MCF 10A (cell line): ENCODE measurements at places on chromosomes 1 and 21. TPM values are rescaled to one million over a fixed set of nuclear protein-coding genes. Genes with fewer than 3 reads are reported as not detected.

- DNase-seq, result no peak
Measured at GRCh38 chr1:108192581-108192980, 7.6 kb downstream of the SLC25A24 start.

GRCh38 chr1:64251971-64252370 is 48.5 kb downstream of the UBE2U start:
- DNase-seq, result no peak

The CELSR2 gene
- total RNA-seq, result 6.9 and 7.2 TPM in 2 replicates

- DNase-seq, result peak; percentile 60
Measured at GRCh38 chr1:94858276-94858675, 38.1 kb downstream of the SLC44A3 start.

DNA sequence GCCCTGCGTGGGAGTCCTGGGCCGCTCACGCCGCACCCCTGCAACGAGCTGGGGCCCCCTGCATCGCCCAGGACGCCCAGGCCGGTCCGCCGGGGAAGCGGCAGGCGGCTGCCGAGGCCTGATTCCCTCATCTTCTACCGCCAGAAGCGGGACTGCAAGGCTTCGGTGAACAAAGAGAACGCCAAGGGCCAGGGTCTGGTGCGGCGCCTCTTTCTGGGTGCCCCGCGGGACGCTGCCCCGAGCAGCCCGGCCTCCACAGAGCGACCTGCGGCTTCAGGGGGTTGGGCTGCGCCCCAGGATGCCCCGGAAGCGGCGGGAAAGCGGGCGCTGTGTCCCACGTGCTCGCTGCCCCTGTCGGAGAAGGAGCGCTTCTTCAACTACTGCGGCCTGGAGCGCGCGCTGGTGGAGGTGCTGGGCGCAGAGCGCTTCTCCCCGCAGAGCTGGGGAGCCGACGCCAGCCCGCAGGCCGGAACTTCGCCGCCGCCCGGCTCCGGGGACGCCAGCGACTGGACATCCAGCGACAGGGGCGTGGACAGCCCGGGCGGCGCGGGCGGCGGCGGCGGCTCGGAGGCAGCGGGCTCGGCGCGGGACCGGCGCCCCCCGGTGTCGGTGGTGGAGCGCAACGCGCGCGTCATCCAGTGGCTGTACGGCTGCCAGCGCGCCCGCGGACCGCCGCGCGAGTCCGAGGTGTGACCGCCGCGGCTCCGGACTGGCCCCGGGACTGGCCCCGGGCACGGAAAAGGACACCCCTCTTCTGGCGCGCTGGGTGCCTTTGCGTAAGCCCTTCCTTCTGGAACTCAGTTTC is 2.7 kb downstream of the FAM110D start:
- no peak for DNase-seq

GRCh38 chr1:68473060-68473459 is 23.3 kb upstream of the RPE65 start:
- DNase-seq, result no peak

DNA sequence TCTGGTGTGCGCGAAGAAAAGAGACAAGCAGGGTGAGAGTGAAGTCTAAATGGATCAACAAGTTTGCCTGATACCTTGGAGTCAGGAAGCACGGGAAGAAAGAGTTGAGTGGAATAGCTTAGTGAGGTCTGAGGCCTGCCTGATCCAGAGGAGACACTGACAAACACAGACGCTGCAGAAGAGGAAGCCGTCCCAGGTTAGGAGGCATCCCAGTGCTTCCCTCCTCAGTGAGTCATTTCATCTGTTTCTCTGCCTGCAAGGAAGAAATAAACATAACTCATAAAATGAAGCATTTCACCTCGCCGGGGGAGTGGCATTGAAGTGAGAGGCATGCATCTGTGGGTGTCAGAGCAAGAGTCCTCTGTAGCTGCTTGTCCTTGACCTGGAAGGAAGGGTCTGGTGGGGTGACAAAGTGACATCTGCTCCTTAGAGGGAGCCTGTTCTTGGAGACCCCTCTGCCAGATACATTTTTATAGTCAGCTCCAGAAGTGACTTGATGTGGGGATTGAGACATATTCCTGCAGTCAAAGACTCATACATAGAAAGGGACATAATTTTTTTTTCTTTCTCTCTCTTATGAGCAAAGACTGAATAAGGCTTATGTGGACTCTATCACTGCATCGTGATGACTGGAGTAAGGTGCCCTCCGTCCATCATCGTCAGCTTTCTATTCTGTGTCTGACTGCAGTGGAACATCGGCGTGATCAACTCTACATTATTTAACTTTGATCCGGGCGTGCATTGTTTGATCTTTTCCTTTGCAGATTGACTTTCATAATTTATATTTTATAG is 256.7 kb downstream of the KIF26B start:
- DNase-seq, result no peak

- DNase-seq, result peak; percentile 73
Measured at GRCh38 chr1:225767634-225768540, 9.7 kb upstream of the SRP9 start.

DNA sequence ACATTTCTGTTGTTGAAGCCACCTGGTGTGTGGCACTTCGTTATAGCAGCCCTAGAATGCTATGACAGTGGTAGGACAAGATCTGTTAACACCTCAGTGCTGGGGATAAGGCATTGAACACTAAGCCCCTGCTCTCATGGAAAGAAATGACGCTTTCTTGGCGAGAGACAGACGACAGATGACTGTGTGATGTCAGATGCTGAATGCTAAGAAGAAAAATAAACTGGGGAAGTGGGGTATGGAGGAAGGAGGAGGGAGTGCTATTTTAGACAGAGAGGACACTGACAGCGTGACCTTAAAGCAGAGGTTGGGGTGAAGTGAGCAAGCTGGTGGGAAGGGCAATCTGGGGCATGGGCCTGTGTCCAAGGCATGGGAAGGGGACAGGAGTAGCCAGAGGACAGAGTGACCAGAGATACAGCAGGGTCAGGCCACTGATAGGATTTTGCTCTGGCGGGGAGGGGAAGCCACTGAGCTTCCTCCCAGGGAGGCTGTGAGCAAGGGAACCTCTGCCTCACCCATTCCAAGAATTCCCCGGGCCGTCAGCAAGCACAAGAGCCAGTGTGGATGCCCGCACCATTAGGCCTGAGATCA is 15.2 kb downstream of the DOP1B start:
- DNase-seq, result no peak
